NCI-H2227 treated with DMSO at 0.1 percent for 48 hours (cell line): ENCODE measurements at places on chromosomes 1 and 21.
A peak's percentile ranks its signal among the peaks of the same experiment; 100 is the strongest.

- DNase-seq = peak; percentile 40
Observed at GRCh38 chr1:155166471-155167165, 6.5 kb downstream of the KRTCAP2 start.

GRCh38 chr1:113123737-113124136 is 50.7 kb downstream of the LRIG2 start:
- DNase-seq = no peak

DNA sequence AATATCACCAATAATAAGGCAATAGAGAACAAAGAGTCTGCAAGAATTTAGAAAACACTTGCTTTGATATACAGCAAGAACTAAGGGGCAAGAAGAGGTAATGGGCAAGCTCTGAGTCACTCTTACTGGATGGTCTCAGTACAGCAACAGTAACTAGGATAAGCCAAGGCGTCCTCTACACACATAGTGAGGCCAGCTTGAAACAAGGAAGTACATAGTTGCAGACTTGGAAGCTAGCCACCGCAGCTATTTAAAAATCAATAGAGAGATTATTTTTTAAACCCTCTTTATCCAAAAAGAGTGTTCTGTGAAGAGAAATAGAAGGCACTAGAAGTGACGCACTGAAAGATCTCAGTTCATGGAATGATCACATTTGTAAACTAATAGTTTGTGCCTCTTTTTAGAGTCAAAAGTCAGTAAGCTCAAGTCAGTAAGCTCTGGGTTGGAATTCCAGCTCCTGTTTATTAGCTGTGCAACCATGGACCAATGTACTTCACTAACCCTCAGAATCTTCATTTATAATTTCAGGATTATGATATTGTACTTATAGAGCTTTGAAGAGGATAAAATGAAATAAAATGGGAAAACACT is 118.6 kb downstream of the AKT3 start:
- DNase-seq = no peak

DNA sequence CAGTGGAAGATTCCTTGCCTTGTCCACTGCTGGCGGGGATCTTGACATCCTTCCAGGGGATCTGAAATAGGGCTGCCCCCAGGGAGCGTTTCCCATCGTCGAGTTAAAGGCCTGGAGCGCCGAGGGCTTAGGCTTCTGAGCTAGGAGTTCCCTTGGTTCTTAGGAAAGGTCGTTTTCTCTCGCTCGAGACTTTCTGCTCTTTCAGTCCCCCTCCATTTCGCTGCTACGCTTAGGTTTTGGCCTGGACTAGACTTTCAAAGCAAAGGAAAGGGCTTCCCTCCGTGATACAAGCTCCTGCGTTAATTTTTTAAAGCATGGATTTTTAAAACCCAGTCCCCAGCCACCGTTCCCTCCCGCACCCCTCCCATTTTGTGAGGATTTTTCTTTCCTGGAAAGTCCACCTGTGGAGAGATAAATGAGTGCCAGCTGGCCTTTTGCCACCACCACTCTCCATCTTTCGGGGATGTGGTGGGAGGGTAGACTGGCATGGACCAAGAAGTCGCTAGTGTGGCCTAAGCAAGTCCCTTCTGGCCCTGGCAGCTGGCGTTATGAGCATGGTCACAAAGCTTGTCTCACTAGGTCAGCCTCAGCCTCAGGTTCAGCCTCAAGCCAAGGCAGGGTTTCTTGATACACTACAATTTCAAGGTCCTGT is 9.2 kb downstream of the NR5A2 start:
- DNase-seq = no peak

DNA sequence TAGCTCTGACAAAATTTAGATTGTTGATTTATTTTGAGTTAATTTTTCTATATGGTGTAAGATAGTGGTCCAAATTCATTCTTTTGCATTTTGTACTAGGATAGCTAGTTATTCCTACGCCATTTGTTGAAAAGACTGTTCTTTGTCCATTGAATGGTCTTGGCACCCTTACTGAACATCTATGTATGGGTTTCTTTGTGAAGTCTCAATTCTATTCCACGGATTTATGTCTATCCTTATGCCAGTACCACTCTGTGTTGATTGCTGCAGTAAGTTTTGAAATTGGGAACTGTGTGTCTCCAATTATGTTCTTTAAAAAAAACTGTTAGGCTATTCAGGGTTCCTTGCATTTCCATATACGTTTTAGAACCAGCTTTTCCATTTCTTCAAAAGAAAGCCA is 145.7 kb downstream of the ZNF644 start:
- DNase-seq = no peak

DNA sequence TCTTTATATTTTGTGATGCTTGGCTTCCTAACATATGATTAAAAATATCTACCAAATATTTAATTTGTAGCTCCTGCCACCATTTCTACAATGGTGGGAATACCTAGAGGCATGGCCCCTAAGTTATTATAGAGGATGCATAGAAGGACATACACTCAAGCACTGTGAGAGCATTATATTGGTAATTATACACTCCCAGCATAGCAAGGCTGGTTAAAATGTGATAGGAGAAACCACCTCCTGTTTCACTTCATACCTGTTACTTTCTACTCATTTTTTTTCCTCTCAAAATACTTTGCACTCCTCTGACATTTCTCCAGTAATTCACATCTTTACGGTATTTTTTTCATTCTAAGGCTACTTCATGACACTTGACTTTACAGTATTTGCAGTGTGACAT is 92.9 kb downstream of the HS2ST1 start:
- DNase-seq = no peak

DNA sequence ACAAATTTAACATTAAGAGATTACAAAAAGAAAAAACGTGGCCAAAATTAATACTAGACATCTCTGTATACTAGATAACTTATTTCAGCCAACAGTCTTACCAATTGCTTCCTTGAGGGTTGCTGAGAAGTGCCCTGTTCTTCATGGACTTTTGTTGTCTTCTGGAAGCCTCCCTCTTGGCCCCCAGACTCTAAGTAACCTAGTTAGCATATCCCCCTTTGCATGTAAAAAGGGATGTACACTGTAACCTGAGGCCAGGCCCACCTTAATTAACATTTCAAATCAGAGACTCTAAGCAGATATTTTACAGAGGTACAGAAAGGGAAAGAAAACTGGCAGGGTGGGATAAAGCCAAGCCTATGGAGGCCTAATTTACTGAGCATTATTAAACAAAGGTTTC is 1047.3 kb downstream of the ADGRL2 start:
- no peak for DNase-seq

GRCh38 chr1:2629627-2630497 is 3.0 kb downstream of the MMEL1 start:
- no peak for DNase-seq

GRCh38 chr21:27060190-27060589 is 93.3 kb upstream of the ADAMTS5 start:
- no peak for DNase-seq

DNA sequence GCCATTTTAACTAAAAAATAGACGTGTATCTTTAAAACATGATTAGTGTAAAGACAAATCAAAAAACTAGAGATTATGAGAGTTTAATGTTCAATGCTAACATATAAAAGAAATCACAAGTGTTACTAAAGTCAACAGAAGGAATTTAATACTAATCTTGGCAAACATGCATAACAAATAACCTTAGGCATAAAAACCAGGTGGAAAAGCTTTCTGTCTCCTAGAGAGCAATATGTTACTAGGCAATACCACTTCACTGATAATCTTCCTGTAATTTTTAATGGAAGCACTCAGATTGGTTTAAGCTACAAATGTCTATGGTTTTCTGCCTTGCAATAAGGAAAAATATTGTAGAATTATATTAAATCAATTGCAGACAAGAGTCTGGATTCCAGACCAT is 121.9 kb downstream of the NME7 start:
- DNase-seq = no peak
